ENCODE measurements at places on chromosomes 1 and 21.
A peak's percentile ranks its signal among the peaks of the same experiment; 100 is the strongest.

DNA sequence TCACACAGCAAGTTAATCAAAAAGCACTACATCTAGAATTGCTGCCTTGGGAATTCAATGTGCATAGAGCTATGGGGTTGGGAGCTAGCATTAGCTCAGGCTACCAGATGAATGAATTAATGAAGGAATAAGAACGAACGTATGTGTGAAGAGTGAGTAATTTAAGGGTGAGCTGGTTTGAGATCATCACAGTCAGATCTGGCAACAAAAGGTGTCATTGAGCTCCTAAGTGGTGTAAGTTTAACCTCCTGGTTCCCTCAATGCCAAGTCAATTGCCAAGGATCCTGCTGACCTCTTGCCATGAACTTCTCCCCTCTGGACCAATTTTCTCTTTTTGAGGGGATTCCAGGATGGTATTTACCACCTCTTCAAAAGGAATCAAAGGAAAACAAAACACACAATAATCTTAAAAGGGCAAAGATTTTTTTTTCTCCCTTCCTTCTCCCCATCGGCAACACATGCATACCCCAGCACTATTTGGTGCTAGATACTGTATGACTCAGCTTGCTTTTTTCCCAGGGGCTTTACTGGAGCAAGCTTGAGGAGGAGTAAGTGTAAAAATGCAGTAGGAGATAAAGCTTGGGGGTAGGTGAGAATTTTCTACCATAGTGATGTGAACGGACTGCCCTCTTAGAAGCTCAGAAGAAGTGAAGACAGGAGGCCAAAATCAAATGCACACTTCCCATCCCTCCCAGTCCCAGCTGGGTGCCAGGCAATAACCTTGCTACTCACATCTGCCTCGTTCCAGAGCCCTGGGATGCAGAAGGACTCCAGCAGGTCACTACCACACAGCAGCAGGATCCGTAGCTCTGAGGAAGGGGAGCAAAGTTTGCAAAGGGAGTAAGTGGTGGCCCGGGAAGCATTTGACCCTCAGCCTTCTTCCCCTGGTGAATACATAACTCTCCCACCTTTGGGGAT lies 92.0 kb downstream of the LAMC2 start:
- no peak for DNase-seq

DNA sequence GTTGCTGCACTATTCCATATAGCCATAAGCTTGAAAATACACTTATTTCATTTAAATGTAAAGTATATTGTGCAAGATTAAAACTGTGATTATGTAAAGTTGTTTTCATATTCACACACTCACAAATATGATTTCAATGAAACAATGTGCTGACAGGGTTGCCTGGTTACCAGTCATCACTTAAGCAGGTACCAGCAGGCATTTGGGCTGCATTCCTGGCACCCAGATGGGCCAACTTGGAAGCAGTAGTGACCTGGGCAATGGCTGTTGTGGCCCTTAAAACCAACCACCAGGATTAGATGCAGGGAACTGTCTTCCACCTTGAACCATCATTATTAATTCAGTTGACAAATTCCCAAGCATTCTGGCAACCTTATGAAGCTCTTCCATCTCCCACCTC lies 45.0 kb upstream of the RASAL2 start:
- DNase-seq = no peak

- no peak for DNase-seq
These were observed 33.9 kb upstream of the LGALS8 start for GRCh38 chr1:236489710-236490377.

DNA sequence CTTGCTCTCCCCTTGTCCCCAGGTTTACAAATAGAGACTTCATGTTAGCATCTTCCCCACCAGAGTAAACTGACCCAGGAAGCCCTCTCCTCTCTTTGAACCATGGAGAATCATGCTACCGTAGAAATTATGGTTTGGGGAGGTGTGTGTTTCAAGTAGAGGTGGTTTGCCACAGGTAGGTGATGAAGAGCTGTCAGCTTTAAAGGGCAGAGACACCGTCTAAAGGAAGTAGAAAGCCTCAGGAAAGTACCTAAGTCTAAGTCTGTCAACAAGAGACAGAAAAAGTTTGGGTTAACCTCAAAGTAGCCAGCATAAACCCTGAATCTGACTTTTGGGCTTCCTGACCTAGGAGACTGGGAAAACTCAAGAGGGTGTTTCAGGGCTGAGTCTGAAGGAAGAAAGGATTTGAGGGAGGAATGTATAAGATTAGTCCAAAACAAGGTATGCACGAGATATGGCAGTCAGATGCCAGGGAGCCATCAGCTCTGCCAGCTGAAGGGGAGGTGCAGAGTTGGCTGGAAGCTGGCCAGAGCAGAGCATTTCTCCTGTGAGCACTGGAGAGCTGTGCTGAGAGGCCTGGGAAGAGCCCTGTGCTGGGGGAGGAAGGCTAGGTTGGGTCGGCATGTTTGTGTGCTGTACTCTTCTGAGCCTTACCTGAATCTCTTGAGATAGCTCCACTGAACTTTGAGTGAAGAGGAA lies 14.3 kb downstream of the ADAMTSL4 start:
- no peak for DNase-seq

- DNase-seq = no peak
These were observed 6.7 kb downstream of the KCNJ15 start for GRCh38 chr21:38263493-38263892.

GRCh38 chr1:157202331-157202730 lies 64.1 kb upstream of the ETV3 start:
- DNase-seq = peak; percentile 91

GRCh38 chr1:119646521-119647227 lies 1.4 kb downstream of the ZNF697 start:
- DNase-seq = no peak

- no peak for DNase-seq
These were observed 1130.3 kb downstream of the PLA2G4A start for GRCh38 chr1:187959062-187959461.

- DNase-seq = no peak
These were observed 25.3 kb upstream of the IGSF3 start for GRCh38 chr1:116692879-116693278.
